Panc1 (cell line): ENCODE measurements at places on chromosomes 6 and 20. TPM values are rescaled to one million over a fixed set of nuclear protein-coding genes. Genes with fewer than 3 reads are reported as not detected.

- no peaks in the 10 kb centered on the region for H3K27me3 ChIP-seq
- peaks cover 61% of the 10 kb centered on the region for H3K4me1 ChIP-seq
- H3K27ac ChIP-seq, result peak overlapping the region; percentile 98
- H3K4me3 ChIP-seq, result peak overlapping the region; percentile 30
Measured at GRCh38 chr6:52518279-52518945, 58.4 kb downstream of the TRAM2 start.

DNA sequence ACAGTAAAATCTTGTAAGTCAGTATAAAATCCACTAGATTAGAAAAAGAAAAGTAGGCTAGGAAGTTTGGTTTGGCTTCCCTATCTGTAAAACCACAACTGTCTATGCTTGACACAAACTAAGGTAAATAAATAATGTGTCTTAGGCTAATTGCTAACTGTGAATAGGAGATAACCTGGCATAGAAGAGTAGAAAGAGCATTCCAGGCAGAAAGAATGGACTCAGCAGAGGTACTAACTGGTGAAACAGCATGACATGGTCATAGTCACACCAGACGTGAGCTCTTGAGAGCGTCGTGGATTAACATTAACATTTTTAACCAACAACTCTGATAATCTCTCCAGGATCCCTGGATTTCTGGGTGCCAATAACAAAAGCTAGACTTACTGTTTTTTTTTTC is 8.7 kb upstream of the WTAP start:
- H3K4me1 ChIP-seq, result 0 out of 2 replicates have a peak, but pooled peaks cover 3% of the 10 kb centered on the region
- H3K36me3 ChIP-seq, result no peaks in the 10 kb centered on the region
- no peak overlapping the region for H3K27ac ChIP-seq
- H3K27me3 ChIP-seq, result no peaks in the 10 kb centered on the region

DNA sequence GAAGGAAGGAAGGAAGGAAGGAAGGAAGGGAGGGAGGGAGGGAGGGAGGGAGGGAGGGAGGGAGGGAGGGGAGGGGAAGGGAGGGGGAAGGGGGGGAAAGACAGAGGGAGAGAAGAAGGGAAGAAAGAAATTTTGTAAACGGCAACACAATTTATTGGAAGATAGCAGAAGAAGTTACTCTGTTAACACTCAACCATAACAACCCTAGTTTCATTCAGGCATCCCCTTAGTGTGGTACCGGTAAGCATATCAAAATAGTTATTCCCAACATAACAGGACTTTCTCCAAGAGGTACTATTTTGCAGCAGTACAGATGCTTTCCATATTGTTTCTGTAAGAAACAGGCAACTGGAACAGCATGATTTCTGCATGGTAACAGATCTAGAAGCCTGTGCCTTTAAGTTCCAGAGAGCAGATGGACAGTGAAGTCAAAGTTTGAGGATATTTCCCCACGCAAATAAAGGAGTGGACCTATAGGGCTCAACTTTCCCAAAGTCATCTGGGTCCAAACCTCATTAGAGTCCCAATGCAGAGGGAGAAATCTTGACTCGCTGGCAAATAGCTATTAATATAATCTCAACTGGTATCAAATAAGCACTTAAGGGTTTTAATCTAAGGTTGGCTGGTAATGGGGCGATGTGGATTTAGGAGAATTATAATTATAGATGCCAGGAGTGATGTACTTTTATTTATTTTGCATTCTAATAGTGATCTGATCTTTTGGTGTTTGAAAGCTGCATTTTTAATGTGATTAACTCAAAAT is 69.4 kb downstream of the TENT5A start:
- no peak overlapping the region for H3K27ac ChIP-seq
- H3K4me1 ChIP-seq, result no peaks in the 10 kb centered on the region
- no peak for DNase-seq
- H3K36me3 ChIP-seq, result no peaks in the 10 kb centered on the region

- H3K4me1 ChIP-seq, result no peaks in the 10 kb centered on the region
- no peak for DNase-seq
- no peak overlapping the region for H3K27ac ChIP-seq
- H3K27me3 ChIP-seq, result no peaks in the 10 kb centered on the region
- no peaks in the 10 kb centered on the region for H3K36me3 ChIP-seq
Measured at GRCh38 chr6:164507206-164507940, 802.0 kb downstream of the C6orf118 start.

DNA sequence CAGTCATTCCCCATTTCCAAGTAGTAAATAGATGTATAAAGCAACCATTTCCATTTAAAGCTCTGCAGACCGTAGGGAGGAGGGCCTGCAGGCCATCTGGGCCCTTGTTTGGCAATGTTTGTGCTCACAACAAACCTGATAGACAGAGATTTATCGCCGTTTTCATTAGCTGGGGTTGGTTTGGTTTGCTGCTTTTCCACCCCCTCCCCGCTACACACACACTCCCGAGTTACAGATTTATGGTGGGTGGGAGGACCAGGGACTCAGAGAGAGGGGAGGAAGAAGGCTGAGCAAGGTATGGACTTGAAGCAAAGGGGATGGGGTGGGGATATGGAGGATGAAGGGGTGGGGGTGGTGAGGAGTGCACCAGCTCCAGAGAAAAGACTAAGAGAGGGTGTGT is 36.6 kb upstream of the FOXP4 start:
- H3K4me3 ChIP-seq, result no peak overlapping the region
- H3K4me1 ChIP-seq, result no peaks in the 10 kb centered on the region
- H3K27me3 ChIP-seq, result peaks cover 8% of the 10 kb centered on the region
- no peaks in the 10 kb centered on the region for H3K36me3 ChIP-seq
- H3K27ac ChIP-seq, result no peak overlapping the region
- no peak for DNase-seq

GRCh38 chr20:58053391-58054055 is 174.9 kb downstream of the ANKRD60 start:
- no peaks in the 10 kb centered on the region for H3K36me3 ChIP-seq
- no peak overlapping the region for H3K4me3 ChIP-seq
- no peaks in the 10 kb centered on the region for H3K4me1 ChIP-seq
- H3K27me3 ChIP-seq, result no peaks in the 10 kb centered on the region
- H3K27ac ChIP-seq, result no peak overlapping the region
- no peak for DNase-seq

- H3K27ac ChIP-seq, result no peak overlapping the region
- H3K4me1 ChIP-seq, result no peaks in the 10 kb centered on the region
- no peak for DNase-seq
- peaks cover 20% of the 10 kb centered on the region for H3K27me3 ChIP-seq
Measured at GRCh38 chr6:167112421-167112820, 10.5 kb upstream of the CCR6 start.

Gene METTL24
- not detected for total RNA-seq

DNA sequence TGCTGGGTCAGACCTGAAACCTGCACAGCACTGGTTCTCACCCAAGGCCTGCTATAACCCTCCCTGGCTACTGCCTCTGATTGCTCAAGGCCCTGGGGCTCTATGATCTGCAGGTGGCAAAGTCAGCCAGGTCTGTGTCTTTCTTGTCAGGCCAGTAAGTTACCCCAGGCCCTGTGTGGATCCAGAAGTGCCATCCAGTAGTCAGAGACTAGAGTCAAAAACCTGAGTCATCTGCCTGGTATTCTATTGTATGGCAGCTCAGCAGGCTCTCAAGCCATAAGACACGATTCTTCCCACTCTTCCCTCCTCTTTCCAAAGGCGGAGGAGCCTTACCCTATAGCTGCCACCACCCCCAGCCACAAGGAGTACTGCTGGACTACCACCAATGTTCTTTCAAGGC is 593.0 kb downstream of the FRK start:
- H3K27me3 ChIP-seq, result no peaks in the 10 kb centered on the region
- no peaks in the 10 kb centered on the region for H3K36me3 ChIP-seq
- no peak for DNase-seq
- H3K27ac ChIP-seq, result no peak overlapping the region
- no peaks in the 10 kb centered on the region for H3K4me1 ChIP-seq
- H3K4me3 ChIP-seq, result no peak overlapping the region

Gene PNLDC1
- not detected for total RNA-seq

DNA sequence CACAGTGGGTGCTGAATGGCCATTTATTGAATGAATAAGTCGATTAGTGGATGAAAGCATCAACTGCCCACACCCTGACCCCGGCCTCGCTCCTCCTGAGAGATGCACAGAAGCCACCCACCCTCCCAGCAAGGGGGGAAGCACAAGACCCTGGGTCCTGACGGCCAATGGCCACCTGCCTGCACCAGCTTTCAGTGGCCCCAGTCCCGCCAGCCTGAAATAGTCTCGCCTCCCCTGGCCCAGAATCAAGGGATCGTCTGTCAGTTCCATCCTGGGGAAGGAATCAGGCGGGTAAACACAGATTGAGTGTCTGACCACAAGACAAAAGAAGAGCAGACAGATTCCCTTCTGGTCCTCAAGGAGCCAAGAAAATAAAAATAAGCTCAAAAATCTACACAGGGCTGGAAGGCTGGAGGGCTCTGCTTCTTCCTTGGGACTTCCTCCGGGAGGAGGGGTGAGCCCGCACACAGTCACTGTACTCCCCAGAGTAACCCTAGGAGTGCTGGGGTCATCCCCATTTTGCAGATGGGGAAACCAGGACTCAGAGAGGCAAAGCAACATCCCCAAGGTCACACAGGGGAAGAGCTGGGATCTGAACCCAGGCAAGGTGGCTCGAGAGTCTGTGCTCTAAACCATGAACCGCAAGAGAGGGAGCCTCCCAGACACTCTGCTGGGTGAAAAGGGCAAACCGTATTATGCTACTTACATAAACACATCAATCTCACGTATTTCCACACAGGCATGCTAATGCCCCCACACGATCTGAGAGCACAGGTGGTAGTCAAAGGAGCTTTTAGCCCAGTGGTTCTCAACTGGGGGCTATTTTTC is 7.8 kb downstream of the PREX1 start:
- H3K4me3 ChIP-seq, result no peak overlapping the region
- H3K27me3 ChIP-seq, result no peaks in the 10 kb centered on the region
- peak overlapping the region; percentile 23; the same call in 1 of the 2 replicates for H3K27ac ChIP-seq
- peaks cover 22% of the 10 kb centered on the region for H3K4me1 ChIP-seq

- no peak for DNase-seq
- H3K4me3 ChIP-seq, result no peak overlapping the region
- H3K27ac ChIP-seq, result no peak overlapping the region
- H3K27me3 ChIP-seq, result no peaks in the 10 kb centered on the region
- H3K36me3 ChIP-seq, result no peaks in the 10 kb centered on the region
Measured at GRCh38 chr20:37343212-37343993, 2.5 kb upstream of the SRC start.

DNA sequence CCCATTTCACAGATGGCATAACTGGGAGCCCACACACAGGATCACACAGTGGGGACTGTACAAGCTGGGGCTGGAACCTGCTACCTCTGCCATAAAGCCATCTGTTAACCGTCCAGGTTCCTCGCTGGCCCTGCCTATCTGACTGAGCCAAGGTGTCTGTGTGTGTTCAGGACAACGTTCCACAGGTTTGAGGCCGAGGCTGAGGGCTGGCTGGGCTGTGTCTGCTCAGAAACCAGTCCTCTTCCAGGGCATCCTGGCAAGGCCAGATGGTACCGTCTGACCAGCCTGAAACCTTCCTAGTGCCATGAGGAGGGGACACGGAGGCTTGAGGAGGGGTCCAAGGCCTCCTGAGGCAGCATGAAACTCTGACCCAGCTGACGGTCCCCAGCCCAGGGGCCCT is 150.6 kb downstream of the TAF4 start:
- H3K27me3 ChIP-seq, result no peaks in the 10 kb centered on the region; the same call in 1 of the 2 replicates
- no peak overlapping the region for H3K27ac ChIP-seq
- no peaks in the 10 kb centered on the region for H3K36me3 ChIP-seq
- H3K4me1 ChIP-seq, result no peaks in the 10 kb centered on the region

GRCh38 chr6:33571637-33572316 is 8.3 kb downstream of the BAK1 start:
- H3K4me3 ChIP-seq, result peak overlapping the region; percentile 65
- no peaks in the 10 kb centered on the region for H3K36me3 ChIP-seq
- no peak for DNase-seq
- H3K27ac ChIP-seq, result peak overlapping the region; percentile 85
- no peaks in the 10 kb centered on the region for H3K27me3 ChIP-seq
- peaks cover 3% of the 10 kb centered on the region for H3K4me1 ChIP-seq

DNA sequence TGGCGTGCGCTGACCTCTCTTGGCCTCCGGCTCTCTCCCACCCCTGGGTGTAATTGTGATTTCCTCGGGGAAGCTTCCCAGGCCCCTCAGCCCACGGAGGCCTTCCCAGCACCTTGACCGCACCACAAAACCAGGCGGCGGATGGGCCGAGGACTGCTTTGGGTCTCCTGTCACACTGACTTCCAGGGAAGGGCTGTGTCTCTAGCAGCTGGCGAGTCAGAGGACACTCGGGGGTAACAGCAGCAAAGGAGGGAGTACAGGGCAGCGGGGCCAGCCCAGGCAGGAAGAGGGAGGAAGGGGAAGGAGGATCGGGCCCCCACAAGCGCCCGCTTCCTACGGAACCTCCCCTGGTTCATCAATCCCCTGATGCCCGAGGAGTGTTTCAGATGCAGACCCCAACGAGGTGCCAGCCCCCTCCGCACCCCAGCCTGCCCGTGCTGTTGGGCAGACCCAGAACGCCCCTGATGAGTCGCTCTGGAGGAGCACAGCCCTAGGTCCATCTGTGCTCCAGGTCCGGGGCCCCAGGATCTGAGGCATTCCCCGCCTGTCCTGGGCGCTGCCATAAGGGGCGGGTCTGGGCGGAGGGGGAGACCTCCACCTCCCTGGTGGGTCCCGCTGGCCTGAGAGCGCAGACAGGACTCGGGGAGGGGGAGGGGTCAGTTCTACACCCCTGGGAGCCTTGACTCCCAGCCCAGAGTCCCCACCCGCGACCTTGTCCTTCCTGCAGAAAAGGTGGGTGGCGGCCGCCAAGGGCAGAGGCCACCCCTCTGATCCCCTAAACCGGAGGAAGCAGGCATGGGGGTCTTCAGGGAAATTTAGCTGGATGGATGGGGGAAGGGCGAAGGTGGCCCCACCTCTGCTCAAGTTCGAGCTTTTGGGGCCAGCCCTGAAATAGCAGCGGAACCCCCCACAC is 956 bp downstream of the CHRNA4 start:
- DNase-seq, result no peak
- H3K4me1 ChIP-seq, result peaks cover 6% of the 10 kb centered on the region
- peak overlapping the region; percentile 25; the same call in 1 of the 2 replicates for H3K4me3 ChIP-seq
- no peak overlapping the region for H3K27ac ChIP-seq

Gene BCAS4
- total RNA-seq, result 34.8 TPM

DNA sequence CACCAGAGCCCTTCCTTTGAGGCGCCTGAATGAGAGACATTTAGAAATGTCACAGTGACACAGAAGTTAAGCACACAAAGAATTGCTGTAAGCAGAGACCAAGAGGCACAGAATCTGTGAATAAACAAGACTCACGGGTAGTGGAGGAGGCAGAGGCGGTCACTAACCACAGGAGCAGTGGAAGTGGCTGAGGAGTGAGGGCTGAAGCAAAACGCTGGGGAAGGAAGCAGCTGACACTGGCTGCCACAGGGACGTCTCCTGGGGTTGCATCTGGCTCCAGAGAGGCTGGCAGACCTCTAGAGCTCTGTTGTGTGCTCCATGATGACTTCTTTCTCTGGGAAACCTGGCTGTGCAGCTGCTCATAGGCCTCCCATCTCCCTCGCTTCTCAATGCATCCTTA is 65.0 kb upstream of the SLC2A12 start:
- H3K4me1 ChIP-seq, result no peaks in the 10 kb centered on the region
- no peaks in the 10 kb centered on the region for H3K36me3 ChIP-seq
- no peak overlapping the region for H3K27ac ChIP-seq

GRCh38 chr6:29537714-29538403 is 21.7 kb downstream of the UBD start:
- peaks cover 2% of the 10 kb centered on the region; the same call in 1 of the 2 replicates for H3K27me3 ChIP-seq
- no peaks in the 10 kb centered on the region for H3K36me3 ChIP-seq
- no peak overlapping the region for H3K4me3 ChIP-seq
- no peak for DNase-seq
- H3K27ac ChIP-seq, result no peak overlapping the region
- H3K4me1 ChIP-seq, result no peaks in the 10 kb centered on the region
